Naive thymus-derived CD4-positive, alpha-beta T cell (primary cell): ENCODE measurements at places on chromosomes 5 and 9. TPM values are rescaled to one million over a fixed set of nuclear protein-coding genes. Genes with fewer than 3 reads are reported as not detected.

INSL4 gene
- polyA plus RNA-seq, result not detected

ESM1 gene
- not detected for polyA plus RNA-seq

TMEFF1 gene
- polyA plus RNA-seq, result not detected

PFN3 gene
- not detected for polyA plus RNA-seq

OR13C8 gene
- polyA plus RNA-seq, result not detected

EPB41L4A gene
- 0.59 TPM for polyA plus RNA-seq

LCN1 gene
- not detected for polyA plus RNA-seq

ZDHHC11B gene
- polyA plus RNA-seq, result 0.13 TPM

- H3K4me1 ChIP-seq, result no peaks in the 10 kb centered on the region
- no peaks in the 10 kb centered on the region for H3K36me3 ChIP-seq
- no peaks in the 10 kb centered on the region for H3K27me3 ChIP-seq
- H3K4me3 ChIP-seq, result no peak overlapping the region
- no peak for DNase-seq
- H3K27ac ChIP-seq, result no peak overlapping the region
These were observed 58.1 kb downstream of the DMRT1 start for GRCh38 chr9:899440-900184.

- no peaks in the 10 kb centered on the region for H3K27me3 ChIP-seq
- no peak overlapping the region for H3K27ac ChIP-seq
- no peaks in the 10 kb centered on the region for H3K36me3 ChIP-seq
- peaks cover 14% of the 10 kb centered on the region for H3K4me1 ChIP-seq
These were observed 101.0 kb downstream of the ZNF608 start for GRCh38 chr5:124645396-124645795.

GRCh38 chr5:147743678-147744374 is 38.7 kb downstream of the JAKMIP2 start:
- H3K36me3 ChIP-seq, result no peaks in the 10 kb centered on the region
- H3K27me3 ChIP-seq, result no peaks in the 10 kb centered on the region
- DNase-seq, result no peak
- H3K27ac ChIP-seq, result no peak overlapping the region
- H3K4me3 ChIP-seq, result no peak overlapping the region

DNA sequence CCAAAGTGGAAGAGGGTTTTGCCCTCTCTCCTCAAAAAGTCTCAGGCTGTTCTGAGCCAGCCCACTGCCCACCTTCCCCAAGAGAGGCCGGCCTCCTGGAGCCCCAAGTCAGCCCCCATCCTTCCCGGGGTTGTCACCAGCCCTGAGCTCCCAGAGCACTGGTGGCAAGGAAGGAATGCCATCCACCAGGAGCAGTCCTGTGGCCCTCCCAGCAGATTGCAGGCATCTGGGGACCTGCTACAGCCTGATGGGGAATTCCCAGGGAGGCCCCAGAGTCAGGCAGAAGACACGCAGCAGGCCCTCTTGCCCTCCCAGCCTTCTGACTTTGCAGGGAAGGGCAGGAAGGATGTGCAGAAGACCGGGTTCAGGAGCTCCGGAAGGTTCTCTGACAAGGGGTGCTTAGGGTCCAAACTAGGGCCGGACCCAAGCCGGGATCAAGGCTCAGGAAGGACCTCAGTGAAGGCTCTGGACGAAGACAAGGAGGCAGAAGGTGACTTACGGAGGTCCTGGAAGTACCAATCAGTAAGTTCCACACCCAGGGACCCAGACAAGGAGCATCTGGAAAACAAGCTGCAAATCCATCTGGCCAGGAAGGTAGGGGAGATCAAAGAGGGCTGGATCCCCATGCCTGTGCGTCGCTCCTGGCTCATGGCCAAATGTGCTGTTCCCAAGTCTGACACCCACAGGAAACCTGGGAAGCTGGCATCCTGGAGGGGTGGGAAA is 3.7 kb downstream of the SPATA31E1 start:
- no peaks in the 10 kb centered on the region for H3K36me3 ChIP-seq
- H3K27ac ChIP-seq, result no peak overlapping the region
- no peak overlapping the region for H3K4me3 ChIP-seq
- no peaks in the 10 kb centered on the region for H3K27me3 ChIP-seq

GRCh38 chr9:27801545-27801944 is 228.3 kb upstream of the C9orf72 start:
- DNase-seq, result no peak
- H3K27me3 ChIP-seq, result no peaks in the 10 kb centered on the region
- no peaks in the 10 kb centered on the region for H3K36me3 ChIP-seq
- H3K4me1 ChIP-seq, result no peaks in the 10 kb centered on the region
- H3K4me3 ChIP-seq, result no peak overlapping the region
- H3K27ac ChIP-seq, result no peak overlapping the region

GRCh38 chr5:86968301-86968753 is 299.4 kb upstream of the RASA1 start:
- no peak overlapping the region for H3K4me3 ChIP-seq
- no peaks in the 10 kb centered on the region for H3K27me3 ChIP-seq
- no peak for DNase-seq
- no peaks in the 10 kb centered on the region for H3K36me3 ChIP-seq
- H3K4me1 ChIP-seq, result no peaks in the 10 kb centered on the region
- no peak overlapping the region for H3K27ac ChIP-seq

GRCh38 chr9:19232823-19233194 is 2.3 kb downstream of the DENND4C start:
- DNase-seq, result no peak
- no peak overlapping the region for H3K27ac ChIP-seq
- H3K4me3 ChIP-seq, result no peak overlapping the region
- H3K4me1 ChIP-seq, result peaks cover 29% of the 10 kb centered on the region
- H3K27me3 ChIP-seq, result no peaks in the 10 kb centered on the region

GRCh38 chr9:16335788-16336580 is 534.5 kb downstream of the BNC2 start:
- no peaks in the 10 kb centered on the region for H3K36me3 ChIP-seq
- no peak overlapping the region for H3K4me3 ChIP-seq
- no peaks in the 10 kb centered on the region for H3K4me1 ChIP-seq
- DNase-seq, result no peak
- no peak overlapping the region for H3K27ac ChIP-seq

DNA sequence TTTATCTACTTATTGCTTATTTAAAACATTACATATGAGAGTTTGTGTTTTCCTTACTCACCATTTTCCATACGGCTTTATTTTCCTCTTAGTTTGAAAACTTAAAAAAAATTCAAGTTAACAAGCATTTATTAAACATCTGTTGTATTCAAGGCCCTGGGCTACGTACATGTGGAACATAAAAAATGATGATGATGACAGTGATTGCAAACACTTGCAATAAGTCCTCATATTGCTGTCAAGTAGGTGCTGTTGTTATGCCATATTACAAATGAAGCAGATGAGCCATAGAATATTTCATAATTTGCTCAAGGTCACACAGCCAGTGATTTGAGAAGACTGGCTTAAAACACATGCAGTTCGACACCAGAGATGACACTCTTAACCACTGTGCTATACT is 180.6 kb downstream of the COMMD10 start:
- DNase-seq, result no peak
- no peaks in the 10 kb centered on the region for H3K27me3 ChIP-seq
- no peak overlapping the region for H3K4me3 ChIP-seq
- H3K27ac ChIP-seq, result no peak overlapping the region
- no peaks in the 10 kb centered on the region for H3K36me3 ChIP-seq

DNA sequence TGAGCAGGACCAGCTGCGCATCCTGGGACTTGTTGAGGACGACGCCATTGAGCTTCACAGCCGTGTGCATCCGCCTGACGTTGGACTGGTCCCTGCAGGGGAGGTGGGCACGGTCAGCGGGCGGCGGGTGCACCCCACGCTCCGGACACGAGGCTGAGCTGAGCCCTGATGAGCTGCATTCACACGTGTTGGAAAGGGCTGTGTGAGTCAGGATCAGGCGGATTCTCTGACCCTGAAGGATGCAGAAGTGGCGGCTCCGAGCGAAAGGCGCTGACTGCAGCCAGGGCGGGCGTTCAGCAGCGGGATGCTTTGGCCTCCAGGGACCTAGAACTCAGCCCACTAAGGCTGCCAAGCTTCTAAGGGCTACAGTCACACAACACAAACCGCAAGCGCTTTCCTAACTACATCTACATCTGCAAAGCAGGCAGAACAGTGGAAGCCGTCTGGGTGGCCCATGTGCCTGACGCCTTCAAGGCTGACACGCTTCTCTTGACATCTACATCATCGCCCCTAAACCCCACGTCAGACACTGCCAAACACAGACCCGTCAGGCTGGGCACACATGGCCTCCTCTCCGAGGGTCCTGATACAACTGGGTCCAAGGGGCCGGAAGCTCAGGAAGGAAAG is 44.9 kb downstream of the NKD2 start:
- H3K36me3 ChIP-seq, result peaks cover 73% of the 10 kb centered on the region
- H3K27me3 ChIP-seq, result no peaks in the 10 kb centered on the region
- DNase-seq, result no peak
- H3K27ac ChIP-seq, result no peak overlapping the region

DNA sequence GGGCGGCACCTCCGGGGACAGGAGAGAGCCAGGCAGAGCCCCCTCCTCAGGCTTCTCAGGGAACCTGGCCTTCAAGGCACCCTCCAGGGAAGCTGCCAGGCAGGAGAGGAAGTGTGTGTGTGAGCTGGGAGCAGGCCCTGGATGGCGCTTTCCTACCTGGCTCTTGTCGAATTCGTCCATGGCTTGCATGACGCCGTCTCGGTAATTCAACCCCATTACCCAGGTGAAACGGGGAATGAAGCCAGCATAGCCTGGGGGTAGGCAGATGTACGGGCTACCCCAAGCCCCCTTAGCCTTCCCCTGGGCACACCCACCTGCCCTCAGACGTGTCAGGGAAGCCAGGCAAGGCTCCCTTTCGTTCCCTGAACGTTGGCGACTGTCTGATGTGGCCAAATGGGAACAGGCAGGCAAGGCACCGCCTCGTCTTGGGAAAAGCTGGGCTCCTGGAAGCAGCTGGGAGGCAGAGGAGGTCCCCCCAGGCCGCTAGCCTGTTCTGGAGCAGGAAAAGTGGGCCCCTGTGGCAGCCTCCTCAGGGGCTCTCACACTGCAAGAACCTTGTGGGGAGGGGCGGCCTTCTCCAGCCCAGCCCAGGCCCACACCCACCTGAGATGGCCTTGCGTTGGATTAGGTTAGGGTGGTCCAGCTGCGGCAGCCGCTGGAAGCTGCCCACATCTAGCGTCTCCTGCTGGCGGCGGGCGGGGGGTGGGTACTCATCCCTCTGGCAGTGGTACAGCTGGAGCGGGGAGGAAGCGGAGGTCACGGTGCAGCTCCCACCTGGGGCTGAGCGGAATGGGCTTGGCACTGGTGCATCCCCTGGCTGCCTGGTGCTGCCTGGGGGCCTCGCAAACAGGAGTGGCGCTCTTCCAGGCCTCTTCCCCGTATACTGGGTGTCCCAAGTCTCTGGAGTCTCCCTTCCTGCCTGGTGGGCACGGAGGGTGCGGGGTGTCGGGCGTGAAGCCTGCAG is 3.7 kb downstream of the TUBB4B start:
- H3K36me3 ChIP-seq, result peaks cover 9% of the 10 kb centered on the region
- no peak overlapping the region for H3K4me3 ChIP-seq
- H3K4me1 ChIP-seq, result peaks cover 11% of the 10 kb centered on the region
- no peak overlapping the region for H3K27ac ChIP-seq
- H3K27me3 ChIP-seq, result no peaks in the 10 kb centered on the region
